ENCODE measurements at places on chromosomes 4 and X. TPM values are rescaled to one million over a fixed set of nuclear protein-coding genes. Genes with fewer than 3 reads are reported as not detected.
A peak's percentile ranks its signal among the peaks of the same experiment; 100 is the strongest.

The MAGEA11 gene
- total RNA-seq = not detected

- no peaks in the 10 kb centered on the region for H3K36me3 ChIP-seq
- no peak overlapping the region for H3K27ac ChIP-seq
- no peaks in the 10 kb centered on the region for H3K4me1 ChIP-seq
- H3K4me3 ChIP-seq = no peak overlapping the region
- no peak for DNase-seq
Measured at GRCh38 chr4:128371001-128371777, 83.6 kb upstream of the PGRMC2 start.

GRCh38 chrX:55240788-55241340 is 20.7 kb downstream of the PAGE5 start:
- no peaks in the 10 kb centered on the region for H3K36me3 ChIP-seq
- no peaks in the 10 kb centered on the region for H3K4me1 ChIP-seq
- peak; percentile 51 for DNase-seq
- H3K4me3 ChIP-seq = no peak overlapping the region

The MAMLD1 gene
- total RNA-seq = 6.5 TPM

DNA sequence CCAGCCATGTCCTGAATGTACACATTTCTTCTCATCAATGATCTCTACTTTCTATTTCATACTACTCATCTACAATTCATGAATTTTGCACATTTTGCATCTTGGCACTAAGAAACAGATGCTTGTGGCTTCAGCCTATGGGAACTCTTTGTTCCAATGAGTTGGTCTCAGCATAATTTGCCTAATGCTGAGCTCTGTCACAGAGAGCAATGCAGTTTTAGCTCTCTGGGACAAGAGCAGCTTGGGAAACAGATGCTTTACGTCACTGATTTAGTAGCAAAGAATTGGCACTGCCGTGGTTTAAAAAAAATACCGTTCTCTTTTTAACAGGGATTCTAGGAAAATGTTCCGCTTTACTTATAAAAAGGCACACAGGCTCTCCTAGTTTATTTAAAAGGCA is 162.4 kb downstream of the WDFY3 start:
- H3K27me3 ChIP-seq = no peaks in the 10 kb centered on the region
- no peak overlapping the region for H3K27ac ChIP-seq
- no peaks in the 10 kb centered on the region for H3K4me1 ChIP-seq
- no peak overlapping the region for H3K4me3 ChIP-seq
- no peak for DNase-seq

GRCh38 chrX:19670854-19671620 is 155.7 kb upstream of the MAP3K15 start:
- peaks cover 3% of the 10 kb centered on the region for H3K4me1 ChIP-seq
- H3K27ac ChIP-seq = no peak overlapping the region
- H3K36me3 ChIP-seq = no peaks in the 10 kb centered on the region
- H3K27me3 ChIP-seq = no peaks in the 10 kb centered on the region

- DNase-seq = no peak
- no peaks in the 10 kb centered on the region for H3K36me3 ChIP-seq
- H3K27ac ChIP-seq = no peak overlapping the region
- no peaks in the 10 kb centered on the region for H3K27me3 ChIP-seq
- no peak overlapping the region for H3K4me3 ChIP-seq
Measured at GRCh38 chrX:148223361-148223760, 242.2 kb downstream of the FMR1NB start.

DNA sequence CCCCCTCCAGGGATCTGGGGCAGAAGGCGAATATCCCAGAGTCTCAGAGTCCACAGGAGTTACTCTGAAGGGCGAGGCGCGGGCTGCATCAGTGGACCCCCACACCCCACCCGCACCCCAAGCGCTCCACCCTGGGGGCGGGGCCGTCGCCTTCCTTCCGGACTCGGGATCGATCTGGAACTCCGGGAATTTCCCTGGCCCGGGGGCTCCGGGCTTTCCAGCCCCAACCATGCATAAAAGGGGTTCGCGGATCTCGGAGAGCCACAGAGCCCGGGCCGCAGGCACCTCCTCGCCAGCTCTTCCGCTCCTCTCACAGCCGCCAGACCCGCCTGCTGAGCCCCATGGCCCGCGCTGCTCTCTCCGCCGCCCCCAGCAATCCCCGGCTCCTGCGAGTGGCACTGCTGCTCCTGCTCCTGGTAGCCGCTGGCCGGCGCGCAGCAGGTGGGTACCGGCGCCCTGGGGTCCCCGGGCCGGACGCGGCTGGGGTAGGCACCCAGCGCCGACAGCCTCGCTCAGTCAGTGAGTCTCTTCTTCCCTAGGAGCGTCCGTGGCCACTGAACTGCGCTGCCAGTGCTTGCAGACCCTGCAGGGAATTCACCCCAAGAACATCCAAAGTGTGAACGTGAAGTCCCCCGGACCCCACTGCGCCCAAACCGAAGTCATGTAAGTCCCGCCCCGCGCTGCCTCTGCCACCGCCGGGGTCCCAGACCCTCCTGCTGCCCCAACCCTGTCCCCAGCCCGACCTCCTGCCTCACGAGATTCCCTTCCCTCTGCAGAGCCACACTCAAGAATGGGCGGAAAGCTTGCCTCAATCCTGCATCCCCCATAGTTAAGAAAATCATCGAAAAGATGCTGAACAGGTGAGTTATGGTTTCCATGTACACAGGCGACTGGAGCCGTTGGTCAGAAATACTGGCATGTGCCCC is at the start of gene CXCL1:
CXCL1 (plus strand) TSS at position 264 of the 926 bp plus-strand sequence; CDS start at position 342, 78 bp downstream.
- H3K4me1 ChIP-seq = no peaks in the 10 kb centered on the region
- H3K27ac ChIP-seq = no peak within 1 kb of the TSS
- peak within 1 kb of the TSS; percentile 34 for H3K4me3 ChIP-seq
- H3K36me3 ChIP-seq = no peaks in the 10 kb centered on the region
- H3K27me3 ChIP-seq = no peaks in the 10 kb centered on the region
- peak; percentile 30 for DNase-seq

DNA sequence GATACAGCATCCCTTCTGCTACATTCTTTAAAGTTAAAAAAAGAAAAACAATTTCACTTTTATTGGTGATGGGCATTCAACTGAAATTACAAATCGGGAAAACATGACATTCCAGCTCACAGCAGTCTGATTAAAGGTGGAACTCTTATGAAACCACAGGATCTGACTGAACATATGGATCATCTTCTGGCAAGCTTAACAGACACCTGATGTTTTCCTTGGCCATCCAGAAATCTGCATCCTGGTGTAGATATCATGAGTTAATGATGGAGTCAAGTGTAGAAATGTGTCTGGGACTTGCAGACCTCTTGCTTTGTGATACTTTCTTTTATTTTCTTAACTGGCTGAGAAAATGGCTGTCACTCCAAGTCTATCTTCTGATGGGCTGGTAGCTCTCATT is 167.9 kb downstream of the CBR4 start:
- no peaks in the 10 kb centered on the region for H3K27me3 ChIP-seq
- DNase-seq = no peak
- no peaks in the 10 kb centered on the region for H3K4me1 ChIP-seq
- no peak overlapping the region for H3K4me3 ChIP-seq
- no peaks in the 10 kb centered on the region for H3K36me3 ChIP-seq

DNA sequence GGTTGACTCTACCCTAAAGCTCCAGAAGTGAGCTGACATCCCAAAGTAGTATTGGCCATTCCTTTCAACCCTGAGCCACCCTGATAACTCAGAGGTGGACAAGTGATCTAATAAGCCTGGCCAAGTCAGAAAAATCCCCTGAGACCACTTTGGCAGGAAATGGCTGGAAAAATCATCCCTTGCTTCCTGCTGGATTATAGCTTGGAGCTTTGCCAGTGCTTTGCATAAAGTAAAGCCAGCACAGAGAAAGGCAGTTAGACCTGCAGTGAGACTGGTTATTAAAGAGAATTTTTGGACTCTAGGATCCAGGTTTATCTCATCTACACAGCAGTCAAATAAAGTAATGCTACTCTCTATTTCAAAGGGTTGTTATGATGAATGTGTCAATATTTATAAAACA is 6.4 kb downstream of the CXCL3 start:
- no peaks in the 10 kb centered on the region for H3K27me3 ChIP-seq
- no peak for DNase-seq
- H3K4me1 ChIP-seq = no peaks in the 10 kb centered on the region
- H3K36me3 ChIP-seq = no peaks in the 10 kb centered on the region
- H3K27ac ChIP-seq = no peak overlapping the region

- H3K4me1 ChIP-seq = no peaks in the 10 kb centered on the region
- H3K27ac ChIP-seq = no peak overlapping the region
- no peaks in the 10 kb centered on the region for H3K36me3 ChIP-seq
- no peaks in the 10 kb centered on the region for H3K27me3 ChIP-seq
- no peak overlapping the region for H3K4me3 ChIP-seq
Measured at GRCh38 chrX:120797188-120797851, 78.3 kb downstream of the CT47B1 start.

DNA sequence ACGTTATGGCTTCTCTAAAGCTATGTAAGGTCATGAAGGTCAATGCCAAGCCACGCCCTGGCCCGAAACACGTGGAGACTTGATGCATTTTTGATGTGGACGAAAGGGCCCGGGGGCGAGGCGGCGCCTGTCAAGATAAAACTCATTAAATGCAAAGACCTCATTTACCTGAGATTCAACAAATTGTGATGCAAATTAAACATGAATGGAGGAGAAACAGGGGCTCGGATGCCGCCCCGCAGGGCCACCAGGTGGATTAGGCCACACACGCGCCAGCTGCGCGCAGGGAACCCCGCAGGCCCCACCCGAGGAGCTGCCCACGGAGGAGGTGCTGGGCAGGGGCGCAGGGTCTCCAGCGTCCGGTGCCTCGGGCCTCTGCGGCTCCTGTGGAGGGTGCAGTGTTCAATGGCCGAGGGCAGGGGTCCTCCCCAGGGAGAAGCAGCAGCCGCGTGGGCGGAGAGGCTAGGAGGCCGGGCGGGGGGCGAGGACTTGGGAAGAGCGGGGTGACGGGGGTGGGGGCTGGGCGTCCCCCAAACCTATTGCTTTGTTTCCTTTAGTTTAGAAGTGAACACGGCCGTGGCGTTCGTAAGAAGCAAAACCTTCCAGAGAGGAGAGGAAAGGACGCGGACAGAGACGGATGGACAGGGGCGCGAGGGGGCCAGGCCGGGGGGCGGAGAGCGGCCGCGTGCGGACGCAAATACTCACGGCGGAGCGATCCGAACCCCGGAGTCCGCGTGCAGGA is 40.4 kb downstream of the CPLX1 start:
- H3K4me3 ChIP-seq = no peak overlapping the region
- H3K36me3 ChIP-seq = no peaks in the 10 kb centered on the region
- H3K4me1 ChIP-seq = peaks cover 3% of the 10 kb centered on the region
- DNase-seq = peak; percentile 74
- H3K27ac ChIP-seq = no peak overlapping the region
- H3K27me3 ChIP-seq = peaks cover 2% of the 10 kb centered on the region

GRCh38 chr4:102517753-102518152 is 16.6 kb downstream of the NFKB1 start:
- H3K36me3 ChIP-seq = no peaks in the 10 kb centered on the region
- no peak overlapping the region for H3K27ac ChIP-seq
- DNase-seq = no peak
- H3K4me1 ChIP-seq = no peaks in the 10 kb centered on the region

DNA sequence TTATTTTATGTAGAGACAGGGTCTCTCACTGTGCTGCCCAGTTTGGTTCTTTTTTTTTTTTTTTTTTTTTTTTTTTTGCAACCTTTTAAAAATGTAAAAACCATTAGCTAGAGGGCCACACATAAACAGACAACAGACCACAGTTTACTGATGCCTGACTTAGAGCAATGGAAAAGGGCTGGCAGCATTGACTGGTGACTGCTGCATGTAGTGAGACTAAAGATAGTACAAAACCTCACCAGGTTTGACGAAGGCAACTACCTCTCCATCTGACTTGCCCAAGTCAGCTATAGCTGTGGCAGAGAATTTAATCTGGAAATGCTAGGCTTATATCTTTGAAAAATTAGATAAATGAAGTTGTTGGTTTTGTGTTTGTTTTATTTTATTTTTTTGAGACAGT is 102.9 kb downstream of the RBM47 start:
- no peak for DNase-seq
- H3K4me3 ChIP-seq = no peak overlapping the region
- no peaks in the 10 kb centered on the region for H3K36me3 ChIP-seq
- no peaks in the 10 kb centered on the region for H3K27me3 ChIP-seq
- H3K4me1 ChIP-seq = peaks cover 8% of the 10 kb centered on the region
- H3K27ac ChIP-seq = peak overlapping the region; percentile 89

The SH3TC1 gene
- 127 TPM for total RNA-seq

The HS6ST2 gene
- total RNA-seq = 2.0 TPM

The GAGE12J gene
- not detected for total RNA-seq

GRCh38 chrX:120029354-120029753 is 48.1 kb downstream of the RHOXF2B start:
- H3K36me3 ChIP-seq = no peaks in the 10 kb centered on the region
- no peak overlapping the region for H3K4me3 ChIP-seq
- no peak for DNase-seq
- H3K27ac ChIP-seq = no peak overlapping the region
- H3K4me1 ChIP-seq = no peaks in the 10 kb centered on the region

The BEX2 gene
- total RNA-seq = 34.7 TPM

The GPR34 gene
- 17.9 TPM for total RNA-seq

DNA sequence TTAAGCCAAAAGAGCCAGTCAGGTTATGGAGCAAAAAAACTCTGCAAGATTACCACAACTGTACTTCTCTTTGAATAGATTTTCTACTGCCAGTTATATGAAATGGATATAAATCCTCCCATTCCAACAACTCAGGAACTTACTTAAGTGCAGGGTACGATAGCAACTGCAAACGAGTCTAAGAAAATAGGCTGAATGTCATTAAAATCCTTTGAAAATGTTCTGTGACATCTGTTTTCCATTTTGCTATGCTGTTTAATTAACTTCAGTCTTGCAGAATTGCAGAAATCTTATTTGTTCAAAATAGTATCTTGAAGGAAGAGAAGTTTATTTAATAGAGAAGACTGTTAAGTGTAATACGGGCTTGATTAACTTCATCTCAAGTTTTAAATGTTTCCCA is 243.8 kb downstream of the PALLD start:
- H3K36me3 ChIP-seq = no peaks in the 10 kb centered on the region
- no peaks in the 10 kb centered on the region for H3K27me3 ChIP-seq
- no peak overlapping the region for H3K4me3 ChIP-seq

GRCh38 chr4:21535898-21536297 is 412.7 kb downstream of the KCNIP4 start:
- DNase-seq = no peak
- H3K4me1 ChIP-seq = no peaks in the 10 kb centered on the region
- H3K4me3 ChIP-seq = no peak overlapping the region
- no peaks in the 10 kb centered on the region for H3K27me3 ChIP-seq

DNA sequence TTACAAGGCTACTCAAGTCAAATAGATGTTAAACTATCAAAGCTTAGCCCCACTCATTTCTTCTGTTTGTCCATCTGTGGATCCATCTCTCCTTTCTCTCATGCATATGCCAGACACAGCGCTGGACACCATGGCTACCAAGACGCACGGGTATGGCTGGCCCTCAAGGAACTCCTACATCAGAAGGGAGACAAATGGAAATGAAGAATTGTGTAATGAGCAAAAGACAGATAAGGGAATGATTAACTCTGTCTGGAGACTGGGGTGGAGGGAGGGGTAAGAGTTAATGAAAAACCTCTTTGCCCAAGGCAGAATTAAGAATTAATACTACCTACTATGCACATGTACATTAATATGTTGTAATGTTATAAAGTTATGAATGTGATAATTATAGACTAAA is 88.1 kb downstream of the MGST2 start:
- no peaks in the 10 kb centered on the region for H3K36me3 ChIP-seq
- H3K4me3 ChIP-seq = no peak overlapping the region
- H3K27me3 ChIP-seq = no peaks in the 10 kb centered on the region
- peaks cover 8% of the 10 kb centered on the region for H3K4me1 ChIP-seq
- DNase-seq = no peak
- H3K27ac ChIP-seq = no peak overlapping the region

The CORIN gene
- total RNA-seq = 2.6 TPM

- H3K27me3 ChIP-seq = no peaks in the 10 kb centered on the region
- no peak for DNase-seq
- H3K4me3 ChIP-seq = no peak overlapping the region
- H3K4me1 ChIP-seq = no peaks in the 10 kb centered on the region
- no peaks in the 10 kb centered on the region for H3K36me3 ChIP-seq
Measured at GRCh38 chr4:25926462-25926861, 12.4 kb downstream of the SMIM20 start.

Measured in kidney (tissue), 22 donors.